Muscle of leg (tissue), 16 donors: ENCODE measurements at places on chromosomes 6 and 20. TPM values are rescaled to one million over a fixed set of nuclear protein-coding genes. Genes with fewer than 3 reads are reported as not detected.

Gene GFOD1
- polyA plus RNA-seq, result 2.1 TPM

Gene SPATA25
- 5.4 TPM for polyA plus RNA-seq

Gene MYL9
- polyA plus RNA-seq, result 455 TPM

Gene MAN1A1
- polyA plus RNA-seq, result 43.0 TPM

Gene TEAD3
- polyA plus RNA-seq, result 52.2 TPM

Gene ZNF322
- 20.1 TPM for polyA plus RNA-seq

Gene FUT9
- 0.09 TPM for polyA plus RNA-seq

Gene CST3
- polyA plus RNA-seq, result 113 TPM

Gene TREML1
- 0.10 TPM for polyA plus RNA-seq

Gene FOXA2
- polyA plus RNA-seq, result 0.91 TPM

Gene ID1
- polyA plus RNA-seq, result 35.6 TPM

Gene KIAA0408
- 23.1 TPM for polyA plus RNA-seq

Gene ZSCAN31
- 5.7 TPM for polyA plus RNA-seq

Gene TMEM244
- polyA plus RNA-seq, result not detected

Gene PSORS1C1
- polyA plus RNA-seq, result 0.22 TPM

Gene DNAH8
- 0.58 TPM for polyA plus RNA-seq

Gene OLIG3
- not detected for polyA plus RNA-seq
